Renal cortex interstitium (tissue), 15 donors: ENCODE measurements at places on chromosomes 16 and 17. TPM values are rescaled to one million over a fixed set of nuclear protein-coding genes. Genes with fewer than 3 reads are reported as not detected.

GRCh38 chr17:76363107-76363842 is 9.6 kb upstream of the PRPSAP1 start:
- no peak for DNase-seq

GRCh38 chr16:12794486-12795387 is 8.9 kb downstream of the CPPED1 start:
- no peak for DNase-seq

GRCh38 chr17:5913032-5913531 is 157.1 kb upstream of the WSCD1 start:
- DNase-seq: no peak

DNA sequence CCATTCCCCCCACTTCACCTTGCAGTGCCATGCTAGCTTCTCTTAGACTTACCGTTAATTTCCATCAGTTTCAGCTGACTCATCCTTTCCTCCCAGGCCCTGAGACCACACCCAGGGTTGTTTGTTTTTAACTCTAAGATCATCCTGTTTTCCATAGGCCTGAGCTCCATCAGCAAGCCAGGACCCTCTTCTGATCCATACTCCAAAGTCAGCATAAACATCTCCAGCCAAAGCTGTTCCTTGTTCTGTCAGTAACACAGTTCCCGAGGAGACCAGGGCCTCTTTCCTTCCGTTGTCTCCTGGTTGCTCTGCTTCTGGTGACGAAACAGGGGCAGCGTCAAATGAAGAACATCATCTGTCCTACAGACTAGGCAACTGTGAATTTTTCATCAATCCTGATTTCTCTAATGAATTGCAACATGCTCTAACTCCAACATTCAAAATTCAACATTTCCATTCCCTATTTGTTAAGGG is 83.8 kb upstream of the HNF1B start:
- no peak for DNase-seq

KLHL11 gene
- polyA plus RNA-seq: 9.0 TPM

RDM1 gene
- 2.3 TPM for polyA plus RNA-seq

GJC1 gene
- polyA plus RNA-seq: 29.1 TPM
